ENCODE measurements at places on chromosomes 1 and 21.

DNA sequence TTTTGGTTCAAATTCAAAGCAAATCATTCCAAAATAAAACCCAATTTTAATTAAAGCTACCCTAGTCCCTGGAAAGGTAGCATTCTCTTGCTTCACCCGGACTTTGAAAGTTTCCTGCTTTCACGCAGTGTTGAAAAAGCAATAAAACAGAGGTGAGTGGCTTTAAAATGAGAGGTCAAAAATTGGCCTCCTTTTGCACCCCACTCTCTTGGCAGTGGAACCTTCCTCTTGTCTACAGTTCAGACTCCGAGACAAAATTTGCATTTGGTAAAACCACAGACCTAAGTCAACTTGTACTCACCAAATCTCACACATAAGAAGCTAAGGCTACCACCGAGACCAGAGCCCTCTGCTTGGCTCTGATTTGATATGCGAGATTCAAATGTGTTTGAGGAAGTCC, 252.7 kb downstream of the TTLL7 start:
- no peak for DNase-seq

- DNase-seq = no peak
Observed at GRCh38 chr21:45255381-45256020, 32.2 kb downstream of the POFUT2 start.

DNA sequence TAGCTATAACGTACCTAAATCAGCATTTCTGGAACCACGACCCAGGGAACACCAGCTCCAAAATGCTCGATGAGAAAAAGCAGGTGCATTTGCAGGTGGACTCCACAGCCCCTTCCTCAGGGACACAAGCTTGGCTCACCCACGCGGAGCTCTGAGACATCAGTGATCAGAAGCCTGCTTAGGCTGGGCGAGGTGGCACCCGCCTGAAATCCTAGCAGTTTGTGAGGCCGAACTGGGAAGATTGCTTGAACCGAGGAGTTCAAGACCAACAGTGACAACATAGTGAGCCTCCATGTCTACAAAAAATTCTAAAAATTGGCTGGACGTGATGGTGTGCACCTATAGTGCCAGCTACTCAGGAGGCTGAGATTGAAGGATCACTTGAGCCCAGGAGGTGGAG, 2.5 kb upstream of the TSPEAR start:
- DNase-seq = no peak

DNA sequence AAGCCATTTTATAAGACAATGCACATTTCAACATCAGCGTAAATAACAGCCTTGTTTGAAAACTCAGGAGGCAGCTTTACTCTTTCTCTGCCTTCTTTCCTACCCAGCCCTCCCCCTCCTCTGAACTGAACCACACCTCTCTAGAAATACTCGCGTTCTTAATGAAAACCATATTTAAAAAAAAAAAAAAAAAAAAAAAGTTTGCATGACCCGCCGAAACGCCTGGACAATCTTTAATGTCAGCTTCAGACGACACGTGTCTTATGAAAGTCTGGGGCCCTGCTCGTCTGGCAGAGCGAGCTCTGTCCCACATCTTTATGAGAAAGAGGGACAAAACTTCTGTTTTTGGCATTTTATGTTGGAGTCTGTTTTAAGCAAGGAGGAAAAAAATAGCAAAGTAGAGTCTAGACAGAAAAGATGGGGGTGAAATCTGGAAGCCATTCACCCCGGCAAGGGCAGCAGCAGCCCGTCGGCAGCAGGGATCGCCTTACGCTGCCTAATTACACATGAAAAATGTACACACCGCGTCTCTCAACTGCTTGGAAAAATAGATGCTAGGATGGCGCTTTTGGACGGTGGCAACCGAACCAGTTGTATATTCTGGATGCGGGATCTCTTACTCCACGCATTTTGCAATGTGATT, 130.4 kb upstream of the ETS2 start:
- DNase-seq = no peak

DNA sequence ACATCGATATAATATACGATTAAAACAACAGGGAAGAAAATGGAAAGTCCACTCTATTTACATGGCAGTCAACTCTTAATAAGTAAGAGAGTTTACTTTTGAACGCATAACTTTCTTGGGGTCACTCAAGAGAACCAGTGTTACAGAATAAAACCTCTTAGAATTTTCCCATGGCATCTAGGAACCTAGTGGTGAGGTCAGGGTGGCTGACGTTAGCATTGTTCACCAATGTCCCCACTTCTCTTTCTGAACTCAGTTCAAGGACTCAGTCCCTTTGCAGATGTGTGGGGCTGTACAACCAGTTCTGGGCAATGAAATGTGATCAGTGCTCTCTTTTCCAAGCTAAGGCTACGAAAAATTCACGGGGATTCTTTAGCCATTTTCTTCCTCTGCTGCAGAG, 2.6 kb upstream of the RNF2 start:
- DNase-seq = no peak

- no peak for DNase-seq
Observed at GRCh38 chr1:219945795-219946194, 17.4 kb upstream of the SLC30A10 start.

DNA sequence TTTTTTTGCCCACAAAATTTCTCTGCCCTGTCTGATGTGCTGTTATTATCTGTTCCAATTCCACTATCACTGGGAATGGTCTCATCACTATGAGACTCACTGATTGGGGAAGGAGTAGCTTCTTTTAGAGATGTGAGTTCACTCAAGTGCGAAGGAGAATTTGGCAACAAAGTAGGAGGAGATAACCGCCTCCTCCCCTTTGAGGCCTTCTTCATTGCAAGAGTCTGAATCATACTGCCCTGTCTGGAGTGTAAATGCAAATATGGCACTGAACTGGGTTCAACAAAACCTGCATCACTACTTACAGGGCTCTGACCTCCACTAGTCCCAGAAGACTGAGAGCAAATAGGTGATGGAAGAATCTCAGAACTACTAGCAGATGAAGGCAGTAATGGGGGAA, 83.4 kb downstream of the ASH1L start:
- no peak for DNase-seq

DNA sequence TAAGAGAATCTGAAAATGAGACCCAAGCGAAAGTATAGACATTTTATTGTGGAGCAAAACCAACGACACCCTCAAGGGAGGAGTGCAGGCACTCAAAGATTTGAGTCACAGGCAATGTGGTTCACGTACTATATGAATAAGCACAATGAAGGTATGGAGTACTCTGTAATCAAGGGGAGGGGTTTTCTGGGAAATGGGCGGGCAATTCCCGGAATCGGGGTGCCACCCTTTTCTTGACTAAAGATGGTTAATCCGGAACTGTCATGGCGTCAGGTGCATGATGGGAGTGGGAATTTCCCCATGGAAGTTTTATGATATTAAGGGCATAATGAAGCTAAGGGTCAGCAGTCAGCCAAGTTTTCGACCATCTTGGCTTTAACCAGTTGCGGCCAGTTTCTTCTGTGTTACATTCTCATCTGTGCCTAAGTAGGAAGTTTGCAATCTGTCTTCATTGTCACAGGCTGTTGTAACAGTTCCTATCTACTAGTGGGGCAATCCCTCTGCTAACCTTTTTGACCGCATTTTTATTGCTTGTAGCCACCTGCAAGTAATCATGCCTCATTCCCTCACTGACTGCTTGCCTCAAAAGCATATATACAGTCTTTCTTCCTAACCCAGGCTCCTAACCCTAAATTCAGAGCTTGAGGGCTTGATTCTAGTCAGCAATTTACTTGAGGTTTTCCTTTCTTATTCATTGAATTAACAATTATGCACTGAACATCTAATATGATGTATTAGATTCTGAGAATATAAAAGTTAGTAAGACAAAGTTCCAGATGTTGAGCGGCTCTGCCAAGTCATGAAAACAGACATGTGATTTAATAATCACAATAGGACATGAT, 775 bp upstream of the AIM2 start:
- no peak for DNase-seq

GRCh38 chr1:153438599-153438998, 21.9 kb downstream of the S100A7 start:
- no peak for DNase-seq

DNA sequence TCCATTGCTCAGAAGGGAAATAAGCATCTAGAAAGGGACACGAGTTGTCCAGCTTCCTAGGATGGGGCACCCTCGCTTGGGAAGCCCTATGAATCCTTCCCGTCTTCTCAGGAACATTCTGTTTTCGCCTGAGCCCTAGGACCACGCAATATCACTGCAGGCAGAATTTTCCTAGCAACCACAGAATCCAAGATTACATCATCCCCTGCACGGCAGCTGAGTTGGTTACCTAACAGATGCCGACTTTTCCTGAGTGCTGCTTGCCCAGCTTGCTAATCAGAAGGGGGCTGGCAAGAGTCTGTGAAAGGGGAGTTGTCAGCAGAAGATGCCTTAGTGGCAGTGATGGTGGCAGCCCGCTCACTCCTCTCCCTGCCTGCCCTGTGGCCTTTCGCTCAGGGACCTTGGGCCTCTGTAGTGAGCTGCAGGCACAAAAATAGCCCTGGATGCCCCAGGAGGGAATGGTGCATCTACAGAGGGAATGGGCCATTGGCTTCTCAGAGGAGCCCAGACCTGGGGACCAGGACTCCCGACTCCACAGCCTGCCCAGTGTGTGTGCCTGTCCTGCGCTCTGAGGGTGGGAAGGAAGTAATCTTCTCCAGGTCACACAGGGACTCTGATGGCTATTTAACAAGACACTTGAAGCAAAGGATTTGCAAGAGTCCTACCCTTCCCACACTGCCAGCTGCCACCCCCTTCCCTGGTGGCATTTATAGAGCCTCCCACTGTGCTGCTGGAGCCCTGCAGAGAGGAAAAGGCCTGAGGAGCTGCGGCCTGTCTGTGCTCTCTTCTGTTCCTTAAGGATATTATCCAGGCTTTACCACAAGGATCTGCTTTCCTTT, 28.9 kb upstream of the CLSTN1 start:
- no peak for DNase-seq

GRCh38 chr1:201870397-201870796, 18.3 kb upstream of the SHISA4 start:
- no peak for DNase-seq

Data from uterus (tissue), 4 donors.